ENCODE measurements at places on chromosomes 1 and 21.

DNA sequence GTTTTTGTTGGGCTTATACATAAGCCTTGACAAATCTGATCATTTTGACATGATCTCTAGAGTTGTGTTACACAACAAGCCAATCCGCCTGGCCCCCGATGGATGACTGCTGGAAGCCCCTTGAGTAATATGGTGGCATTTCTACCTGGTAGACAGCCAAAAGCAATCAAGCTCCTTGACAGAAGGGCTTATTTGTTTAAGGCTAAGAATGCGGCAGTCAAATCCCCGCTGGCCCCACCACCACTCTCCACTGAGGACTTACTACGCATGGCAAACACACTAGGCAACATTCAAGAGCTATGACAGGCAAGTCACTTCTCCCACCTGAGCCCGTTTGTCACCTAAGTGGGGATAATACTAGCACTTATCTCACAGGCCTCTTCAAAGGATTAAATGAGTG is 33.4 kb upstream of the C1orf198 start:
- DNase-seq, result no peak

- no peak for DNase-seq
Measured at GRCh38 chr1:178282949-178283367, 189.1 kb downstream of the RASAL2 start.

GRCh38 chr1:118371612-118372011 is 186.6 kb upstream of the SPAG17 start:
- DNase-seq, result no peak

- DNase-seq, result no peak
Measured at GRCh38 chr1:201584471-201585092, 45.7 kb downstream of the NAV1 start.

- no peak for DNase-seq
Measured at GRCh38 chr1:182392050-182393028, 749 bp upstream of the GLUL start.

DNA sequence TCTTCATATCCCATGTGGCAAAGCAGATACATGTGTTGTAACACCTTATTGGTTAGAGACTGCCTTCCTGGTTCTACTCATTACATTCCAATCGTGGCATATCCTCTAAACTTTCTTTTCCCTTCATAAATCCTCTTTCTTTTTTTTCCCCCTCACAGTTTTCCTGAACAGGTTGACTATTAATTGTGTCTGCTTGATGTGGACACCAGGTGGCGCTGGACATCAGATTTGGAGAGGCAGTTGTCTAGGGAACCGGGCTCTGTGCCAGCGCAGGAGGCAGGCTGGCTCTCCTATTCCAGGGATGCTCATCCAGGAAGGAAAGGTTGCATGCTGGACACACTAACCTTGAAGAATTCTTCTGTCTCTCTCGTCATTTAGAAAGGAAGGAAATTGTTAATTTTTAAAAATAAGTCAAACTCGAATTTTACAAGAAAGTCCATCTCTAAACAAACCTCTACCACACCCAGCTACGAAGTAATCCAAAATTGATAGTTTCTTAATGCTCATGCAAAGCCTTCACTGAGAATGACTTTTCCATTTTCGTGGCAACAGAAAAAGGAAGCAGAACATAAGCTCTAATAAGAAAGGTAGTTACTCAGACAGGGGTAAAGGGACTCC is 59.4 kb upstream of the ASB17 start:
- peak; percentile 49 for DNase-seq

GRCh38 chr1:76465030-76465429 is 390.5 kb downstream of the ST6GALNAC3 start:
- DNase-seq, result no peak

GRCh38 chr1:41547336-41547735 is 62.9 kb upstream of the EDN2 start:
- no peak for DNase-seq

DNA sequence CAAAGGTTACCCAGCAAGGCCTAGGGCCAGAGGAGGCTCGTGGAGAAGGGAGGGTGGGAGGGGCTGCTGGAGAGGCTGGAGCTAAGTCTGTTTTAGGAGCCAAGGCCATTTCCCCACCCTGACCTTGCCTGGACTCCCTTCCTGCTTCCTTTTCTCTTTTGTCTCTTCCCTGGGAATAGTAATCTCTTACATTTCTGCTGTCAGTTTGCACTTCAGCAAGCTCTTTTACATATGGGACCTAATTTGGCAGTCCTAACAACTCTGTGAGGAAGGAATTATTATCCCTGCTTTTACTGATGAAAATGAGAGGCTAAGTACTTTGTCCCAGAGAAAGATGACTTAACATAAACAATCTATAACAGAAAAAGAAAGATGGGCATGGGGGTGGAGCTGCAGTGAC is 13.8 kb downstream of the OPTC start:
- no peak for DNase-seq

DNA sequence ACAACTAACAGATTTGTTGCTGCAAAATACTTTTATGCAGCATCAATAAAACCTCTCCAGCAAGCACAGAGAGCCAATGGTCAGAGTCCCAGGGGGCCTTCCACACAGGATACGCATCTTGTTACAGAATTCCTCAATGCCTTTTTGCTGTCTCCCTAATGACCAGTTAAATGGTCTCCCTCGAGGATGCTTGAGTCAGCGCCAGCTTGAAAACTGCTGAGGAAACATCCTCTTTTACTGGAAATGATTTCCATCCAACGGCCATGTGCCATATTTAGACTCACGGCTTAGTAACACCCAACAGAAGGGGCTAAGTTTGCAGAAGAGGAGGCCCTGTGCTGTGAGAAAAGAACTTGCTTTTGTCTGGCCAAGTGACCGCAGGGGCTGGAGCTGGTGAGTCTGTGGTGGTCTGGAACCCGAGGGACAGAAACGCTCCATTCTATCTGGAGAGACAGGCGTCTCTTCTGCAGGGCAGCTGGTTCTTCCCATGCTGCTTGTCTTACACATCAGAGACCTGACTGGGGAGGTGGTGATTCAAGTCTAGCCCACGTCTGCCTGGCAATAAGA is 496.4 kb downstream of the SETD4 start:
- DNase-seq, result no peak

GRCh38 chr1:23473037-23473800 is 10.8 kb downstream of the ASAP3 start:
- DNase-seq, result peak; percentile 57

GRCh38 chr1:229180161-229180560 is 90.8 kb upstream of the RAB4A start:
- no peak for DNase-seq

DNA sequence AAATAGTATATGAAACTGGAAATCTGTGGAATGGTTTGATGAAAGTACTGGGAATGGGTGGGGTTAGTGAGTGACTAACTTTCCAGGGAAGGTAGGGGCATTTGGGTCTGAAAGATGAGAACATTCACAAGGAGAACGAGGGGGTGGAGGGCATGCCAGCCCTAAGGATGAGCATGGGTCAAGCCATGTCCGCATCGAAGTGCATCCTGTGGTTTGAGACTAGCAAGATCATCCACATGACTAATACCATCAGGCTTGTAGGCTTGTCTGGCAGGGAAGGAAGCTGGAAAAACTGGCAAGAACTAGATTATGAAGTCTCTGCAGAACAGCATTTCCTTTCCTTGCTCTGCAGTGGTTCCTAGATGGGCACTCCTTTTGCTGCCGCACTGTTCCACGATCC is 70.4 kb upstream of the UBE2U start:
- peak; percentile 97 for DNase-seq

DNA sequence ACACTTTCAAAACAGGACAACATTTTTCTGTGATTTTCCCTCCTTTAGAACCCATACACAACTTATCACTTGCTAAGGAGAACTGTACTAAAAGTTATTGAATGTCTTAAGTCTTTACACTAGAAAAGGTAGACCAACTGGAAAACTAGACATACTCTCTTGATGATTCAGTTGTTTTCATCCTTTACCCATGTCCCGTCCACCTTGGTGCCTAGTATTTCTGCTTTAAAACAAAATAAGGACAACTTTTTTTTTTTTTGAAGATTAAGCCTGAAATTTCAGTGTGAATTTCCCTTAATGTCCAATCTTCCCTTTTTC is 4.5 kb downstream of the CDKN2C start:
- no peak for DNase-seq

GRCh38 chr1:74468982-74469603 is 43.3 kb downstream of the LRRC53 start:
- peak; percentile 9 for DNase-seq

- DNase-seq, result no peak
Measured at GRCh38 chr1:7613851-7614205, 157.3 kb upstream of the VAMP3 start.

DNA sequence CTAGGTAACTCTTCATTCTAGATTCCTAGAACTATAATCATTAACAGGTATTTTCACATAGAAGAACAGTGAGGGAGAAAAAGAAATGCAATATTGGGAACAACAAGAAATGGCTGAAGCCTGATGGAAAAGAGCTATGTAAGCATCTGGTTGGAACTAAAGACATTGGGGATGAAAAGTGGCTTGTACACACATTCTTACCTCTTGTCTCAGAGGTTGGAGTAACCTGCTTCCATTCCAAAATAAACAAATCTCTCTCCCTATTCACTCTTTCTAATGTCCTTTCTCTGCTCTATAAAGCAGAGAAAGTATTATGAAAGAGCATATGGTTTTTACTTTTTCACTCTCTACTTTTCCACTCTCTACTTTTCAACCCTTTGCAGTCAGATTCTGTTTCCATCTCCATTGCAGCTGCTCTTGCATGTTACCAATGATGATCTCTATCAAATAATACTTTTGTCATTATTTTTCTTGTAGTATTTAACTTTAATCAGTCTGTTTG is 37.5 kb downstream of the CMPK1 start:
- no peak for DNase-seq

GRCh38 chr21:26965907-26966581 is 844 bp downstream of the ADAMTS5 start:
- no peak for DNase-seq

GRCh38 chr1:220878191-220879075 is 810 bp upstream of the HLX start:
- DNase-seq, result no peak

- no peak for DNase-seq
Measured at GRCh38 chr1:22930240-22930912, 42.3 kb downstream of the LACTBL1 start.

DNA sequence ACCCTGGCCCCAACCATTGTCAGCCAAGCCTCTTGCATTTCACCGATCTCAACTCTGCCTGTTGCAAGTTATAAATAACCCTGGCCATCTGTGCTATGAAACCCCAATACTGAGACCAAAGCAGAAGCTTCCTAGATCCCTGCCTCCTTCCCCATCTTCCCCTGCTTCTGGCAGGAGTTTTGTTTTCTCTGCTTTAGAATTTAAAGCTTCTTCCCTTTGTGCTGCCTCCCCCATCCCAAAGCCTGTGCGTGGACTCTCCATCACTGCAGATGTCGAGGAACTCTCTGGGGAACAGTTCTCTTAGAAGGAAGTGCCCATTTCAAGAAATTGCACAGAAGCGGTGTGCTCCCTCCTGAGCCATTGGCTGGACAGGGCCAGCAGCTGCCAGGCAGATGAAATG is 17.4 kb upstream of the MYOG start:
- no peak for DNase-seq

DNA sequence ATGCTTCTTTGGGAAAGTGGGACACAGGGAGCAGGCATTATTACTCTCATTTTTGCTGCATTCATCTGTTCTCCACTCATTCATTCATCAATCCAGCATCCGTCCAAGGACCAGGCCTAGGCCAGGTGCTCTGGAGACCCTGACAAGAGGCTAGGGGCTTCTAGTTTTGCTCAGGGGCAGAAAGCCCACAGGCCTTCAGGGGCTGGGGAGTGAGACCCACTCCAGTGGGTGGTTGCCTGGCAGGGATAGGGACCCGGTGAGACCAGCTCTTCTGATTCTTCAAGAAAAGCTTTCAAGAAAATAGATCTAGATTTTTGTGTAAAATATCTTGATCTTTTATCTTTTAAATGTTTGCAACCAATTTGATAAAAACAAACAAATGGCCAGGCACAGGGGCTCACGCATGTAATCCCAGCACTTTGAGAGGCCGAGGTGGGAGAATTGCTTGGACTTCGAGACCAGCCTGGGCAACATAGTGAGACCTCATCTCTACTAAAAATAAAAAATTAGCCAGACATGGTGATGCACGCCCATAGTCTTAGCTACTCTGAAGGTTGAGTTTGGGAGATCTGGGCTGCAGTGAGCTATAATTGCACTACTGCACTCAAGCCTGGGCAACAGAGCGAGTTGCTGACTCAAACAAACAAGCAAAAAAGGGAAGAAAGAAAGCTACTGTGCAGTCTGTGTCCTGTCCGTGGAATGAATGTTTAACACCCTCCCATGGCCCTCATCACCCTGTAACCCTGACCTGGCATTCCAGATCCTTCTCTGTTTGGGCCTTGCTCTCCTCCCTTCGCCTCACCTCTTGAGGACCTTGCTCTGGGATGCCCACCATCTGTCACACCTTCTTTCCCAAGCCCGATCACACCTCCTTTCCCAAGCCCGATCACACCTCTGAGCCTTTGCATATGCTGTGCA is 17.3 kb upstream of the LRP8 start:
- DNase-seq, result no peak

DNA sequence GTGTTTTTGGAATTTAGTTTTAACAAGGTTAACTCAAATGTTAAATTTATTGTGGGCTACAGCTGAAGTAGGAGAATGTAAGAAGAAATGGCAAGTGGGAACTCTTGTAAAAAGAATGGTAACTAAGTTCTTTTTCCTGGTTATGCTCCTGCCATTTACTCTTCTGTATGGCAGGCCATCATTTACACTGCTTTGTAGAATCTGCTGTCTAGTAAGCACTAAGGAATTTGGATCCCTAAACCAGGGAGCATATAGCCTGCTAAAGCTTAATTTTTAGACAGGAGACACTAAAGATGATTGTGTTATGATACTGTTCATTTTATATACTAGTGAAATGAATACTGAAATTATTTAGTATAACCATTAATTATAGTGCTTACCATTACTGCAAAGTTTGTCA is 85.3 kb downstream of the CAMTA1 start:
- DNase-seq, result no peak

GRCh38 chr1:235078480-235079381 is 49.9 kb downstream of the TOMM20 start:
- no peak for DNase-seq

DNA sequence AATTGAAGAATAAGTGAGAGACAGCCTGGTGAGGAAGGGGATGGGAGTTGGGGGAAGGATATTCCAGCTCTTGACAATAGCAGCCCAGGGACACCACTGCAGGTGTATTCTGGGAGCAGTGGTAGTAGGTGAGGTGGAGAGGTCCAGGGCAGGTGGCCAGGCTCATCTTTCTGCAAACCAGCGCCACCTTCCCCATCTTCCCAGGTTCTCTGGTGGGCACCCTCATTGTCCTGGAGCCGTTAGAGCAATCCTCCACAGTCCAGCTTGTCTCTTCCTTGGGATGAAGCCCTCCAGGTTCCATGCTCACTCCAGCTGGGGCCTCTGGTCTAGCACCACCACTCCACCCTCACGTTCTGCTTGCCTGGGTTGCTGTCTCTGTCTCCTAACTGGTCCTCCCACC is 97.0 kb downstream of the IER5 start:
- no peak for DNase-seq

DNA sequence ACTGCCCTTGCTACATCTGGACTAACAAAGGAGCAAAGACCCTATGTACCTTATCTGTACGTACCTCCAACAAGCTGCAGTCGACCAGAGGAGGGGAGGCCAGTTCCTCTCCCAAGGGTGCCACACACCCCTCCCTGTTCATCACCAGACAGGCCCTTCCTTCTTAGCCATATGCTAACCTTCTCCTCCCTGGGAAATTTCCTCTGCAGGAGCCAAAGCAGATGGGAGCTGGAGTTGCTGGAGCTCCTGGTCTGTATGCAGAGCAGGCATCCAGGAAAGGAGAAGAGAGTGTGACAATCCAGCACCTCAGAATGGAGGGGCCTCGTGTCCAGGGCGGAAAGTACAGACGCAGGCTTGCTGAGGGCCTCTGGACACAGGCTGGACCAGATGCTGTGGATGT is 48.5 kb downstream of the C8B start:
- no peak for DNase-seq
